ENCODE measurements at places on chromosomes 13 and 19. TPM values are rescaled to one million over a fixed set of nuclear protein-coding genes. Genes with fewer than 3 reads are reported as not detected.

DNA sequence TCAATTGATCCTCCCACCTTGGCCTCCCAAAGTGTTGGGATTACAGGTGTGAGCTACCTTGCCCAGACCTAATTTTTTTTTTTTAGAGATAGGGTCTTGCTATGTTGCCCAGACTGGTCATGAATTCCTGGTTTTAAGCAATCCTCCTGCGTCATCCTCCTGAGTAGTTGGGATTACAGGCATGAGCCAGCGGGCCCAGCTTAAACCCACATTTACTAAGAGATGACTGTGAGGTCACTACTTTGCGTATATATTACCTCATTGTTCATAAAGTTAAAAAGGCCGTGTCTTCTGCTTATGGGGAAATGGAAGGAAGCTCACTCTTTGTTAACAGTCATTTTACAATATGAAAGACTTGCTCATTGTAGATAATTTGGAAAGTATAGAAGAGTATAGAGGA, 39.6 kb upstream of the C1QTNF9 start:
- no peak for DNase-seq

DNA sequence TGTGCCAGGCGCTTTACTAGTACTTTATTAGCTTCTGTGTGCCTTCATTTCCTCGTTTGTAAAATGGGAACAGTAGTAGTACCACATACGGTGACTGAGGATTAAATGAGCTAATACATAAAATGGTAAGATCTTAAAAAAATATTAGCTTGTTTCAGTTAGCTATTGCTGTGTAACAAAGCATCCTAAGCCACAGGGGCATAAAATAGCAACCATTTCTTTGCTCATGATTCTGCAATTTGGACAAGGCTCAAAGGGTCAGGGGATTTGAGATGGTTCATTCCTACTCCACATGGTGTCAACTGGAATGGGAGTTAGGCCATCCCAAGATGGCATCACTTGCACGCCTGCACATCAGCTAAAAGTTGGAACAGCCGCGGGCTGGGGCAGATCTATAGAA, 13.3 kb downstream of the DYRK1B start:
- no peak for DNase-seq

- no peak for DNase-seq
Measured at GRCh38 chr19:19269952-19270694, 3.0 kb downstream of the TM6SF2 start.

DNA sequence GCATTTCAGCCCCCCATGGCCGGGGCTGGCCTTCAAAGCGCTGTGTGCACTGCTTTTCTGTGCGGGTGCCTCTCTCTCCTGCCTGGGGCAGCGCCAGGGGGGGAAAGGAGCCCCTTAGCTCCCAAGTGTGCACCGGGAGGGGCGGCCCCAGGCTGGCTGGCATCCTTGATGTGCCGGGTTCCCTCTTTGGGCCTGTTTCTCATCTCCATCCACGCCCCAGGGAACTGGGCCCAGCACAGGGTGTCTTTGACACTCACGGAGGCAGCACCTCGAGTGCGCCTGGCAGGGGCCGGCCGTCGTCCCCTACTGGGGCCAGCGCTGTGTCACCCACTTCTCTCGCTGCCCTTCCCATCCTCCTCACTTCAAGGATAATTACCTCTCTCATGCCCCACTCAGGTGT, 324.3 kb downstream of the TEX29 start:
- no peak for DNase-seq

GRCh38 chr19:41325947-41326706, 16.2 kb downstream of the CCDC97 start:
- DNase-seq: peak; percentile 35

CD79A gene
- 0.93 TPM for total RNA-seq

ZNF418 gene
- total RNA-seq: 9.7 TPM

GRCh38 chr13:26037302-26037701, 14.5 kb downstream of the SHISA2 start:
- no peak for DNase-seq

GRCh38 chr19:49328741-49329140, 3.8 kb upstream of the SLC6A16 start:
- no peak for DNase-seq

- DNase-seq: no peak
Measured at GRCh38 chr13:34352958-34353357, 535.0 kb downstream of the RFC3 start.

GRCh38 chr19:56324436-56324835, 9.8 kb upstream of the ZSCAN5A start:
- no peak for DNase-seq

- peak; percentile 90 for DNase-seq
Measured at GRCh38 chr19:17303167-17303939, at the start of gene ABHD8. ABHD8 (minus strand) TSS chr19:17303425; CDS start chr19:17301616, 1,809 bp downstream.

DNA sequence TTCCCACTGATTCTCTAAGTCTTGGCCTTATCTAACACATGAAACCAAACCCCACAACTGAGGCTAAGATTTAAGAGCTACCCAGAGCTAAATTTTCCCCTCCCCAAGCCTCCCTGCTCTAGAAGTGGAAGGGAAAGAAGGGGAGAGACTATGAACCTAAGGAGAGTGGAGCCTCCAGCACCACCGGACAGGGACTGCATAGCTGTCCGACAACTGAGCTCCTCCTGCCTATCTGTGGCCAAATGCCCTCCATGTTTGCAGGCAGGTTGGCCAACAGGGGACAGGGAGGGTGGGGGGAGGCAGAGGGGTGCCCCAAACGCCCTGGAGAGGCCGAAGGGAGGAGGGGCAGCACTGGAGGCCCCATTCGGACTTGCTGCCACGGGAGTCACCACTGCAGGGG, 6.0 kb upstream of the NAPA start:
- DNase-seq: no peak

DNA sequence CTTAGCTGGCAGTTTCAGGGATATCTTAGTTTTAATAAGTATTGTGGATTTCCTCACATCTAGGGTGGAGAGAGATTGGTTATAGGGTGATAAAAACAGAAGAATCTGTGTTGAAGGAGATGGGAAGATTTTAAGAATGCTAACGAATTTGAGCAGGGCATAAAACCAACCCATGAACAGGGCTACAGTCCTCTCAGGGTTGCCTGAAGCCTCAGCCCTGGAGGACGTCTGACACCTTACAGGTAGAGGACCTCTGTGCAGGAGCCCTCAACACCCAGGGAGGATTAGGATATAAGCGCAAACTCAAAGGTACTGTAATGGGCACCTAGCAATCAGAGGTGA, 461 bp upstream of the WASF3 start:
- DNase-seq: no peak

LYPD3 gene
- total RNA-seq: 3.7 TPM

- no peak for DNase-seq
Measured at GRCh38 chr13:41058295-41059070, 2.8 kb upstream of the WBP4 start.

DNA sequence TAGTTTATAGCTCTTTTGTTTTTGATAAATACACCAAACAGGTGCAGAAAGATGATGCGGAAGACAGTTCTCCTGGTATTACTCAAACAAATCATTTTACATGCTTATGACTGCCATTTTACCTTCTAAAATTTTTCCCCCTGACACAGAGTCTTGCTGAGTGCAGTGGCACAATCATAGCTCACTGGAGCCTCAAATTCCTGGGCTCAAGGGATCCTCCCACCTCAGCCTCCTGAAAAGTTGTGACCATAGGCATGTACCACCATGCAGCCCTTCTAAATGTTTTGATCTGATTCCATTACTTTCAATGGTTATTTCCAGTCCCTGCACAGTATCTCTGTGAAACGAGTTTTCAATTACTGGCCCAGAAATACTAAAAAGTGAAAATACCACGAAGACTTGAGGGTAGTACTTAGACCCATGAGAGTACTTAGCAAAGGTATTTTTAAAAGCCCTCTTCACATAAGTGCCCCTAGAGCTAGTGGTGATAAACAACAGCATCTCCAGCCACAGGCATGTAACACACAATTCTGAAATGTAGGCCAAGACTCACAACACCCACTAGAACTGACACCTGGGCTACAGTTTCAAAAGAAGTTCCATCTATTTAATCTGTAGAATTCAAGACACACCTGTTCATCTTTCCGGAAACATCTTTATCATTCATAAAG, 11.3 kb downstream of the HSPH1 start:
- DNase-seq: no peak

DNA sequence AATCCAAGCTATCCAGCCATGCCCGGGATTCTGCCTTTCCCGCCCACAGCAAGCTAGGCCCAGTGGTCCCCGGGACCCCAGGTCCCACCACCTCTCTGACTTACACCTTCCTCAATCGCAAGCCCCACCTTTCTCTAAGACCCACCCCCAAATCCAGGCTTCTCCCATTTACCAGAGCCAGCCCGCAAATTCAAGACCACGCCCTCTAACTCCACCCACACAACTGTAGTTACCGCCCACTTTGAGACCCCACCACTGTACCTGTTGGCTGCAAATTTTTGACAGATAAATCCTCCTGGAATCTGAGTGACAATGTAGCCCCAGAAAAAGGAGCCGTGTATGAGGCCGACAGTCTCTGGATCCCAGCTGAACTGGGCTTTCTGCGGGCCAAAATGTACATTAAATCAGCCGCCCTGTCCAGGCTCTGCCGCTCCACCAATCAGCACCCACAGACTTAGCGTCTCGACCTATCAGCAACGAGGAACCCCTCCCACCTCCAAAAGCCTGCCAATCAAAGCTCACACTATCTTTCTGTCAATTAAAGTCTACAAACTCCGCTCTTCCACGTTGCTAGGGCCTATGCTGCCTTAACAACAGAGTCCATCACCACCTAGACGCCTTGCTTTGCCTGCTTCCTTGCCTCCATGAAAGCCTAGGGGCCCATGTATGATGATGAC, 6.3 kb downstream of the SLC17A7 start:
- no peak for DNase-seq

DNA sequence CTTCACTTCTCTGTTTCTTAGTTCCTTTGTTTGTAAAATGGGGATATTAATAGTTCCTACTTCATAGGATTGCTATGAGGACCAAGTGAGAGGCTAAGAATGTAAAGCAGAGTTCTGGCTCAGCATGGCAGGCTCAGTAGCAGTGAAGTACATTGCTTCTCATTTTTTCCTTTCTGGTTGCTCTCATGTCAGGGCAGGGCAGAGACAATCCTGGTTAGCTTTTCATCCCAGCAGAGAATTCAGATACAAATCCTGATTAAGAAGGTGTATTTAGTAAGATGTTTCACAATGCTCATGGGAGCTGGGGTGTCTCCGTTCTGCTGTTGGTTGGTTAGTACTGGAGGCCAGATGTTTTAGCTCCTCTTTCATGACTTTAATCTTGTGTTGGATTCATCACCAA, 42.9 kb downstream of the WASF3 start:
- DNase-seq: no peak

GRCh38 chr19:29285187-29285687, 72.3 kb upstream of the UQCRFS1 start:
- no peak for DNase-seq

- DNase-seq: no peak
Measured at GRCh38 chr13:84867246-84867645, 932.0 kb downstream of the SLITRK6 start.

RAX2 gene
- total RNA-seq: not detected

DNA sequence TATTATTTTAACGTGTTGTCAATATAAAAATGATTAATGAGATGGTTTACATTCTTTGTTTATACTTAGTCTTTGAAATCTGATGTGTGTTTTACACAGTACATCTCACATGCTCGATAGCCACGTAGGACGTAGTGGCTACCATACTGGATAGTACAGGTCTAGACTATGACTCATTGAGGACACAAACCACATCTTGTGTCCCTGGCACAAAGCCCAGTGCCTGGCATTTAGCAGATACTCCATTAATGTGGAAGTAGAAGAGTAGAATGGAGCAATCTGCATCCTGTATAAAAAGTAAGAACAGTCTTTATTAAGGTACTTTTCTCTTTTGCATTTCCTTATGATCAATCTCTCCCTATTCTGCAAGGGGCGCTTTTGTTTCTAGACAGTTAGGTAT, 49.0 kb upstream of the FRY start:
- no peak for DNase-seq

DNA sequence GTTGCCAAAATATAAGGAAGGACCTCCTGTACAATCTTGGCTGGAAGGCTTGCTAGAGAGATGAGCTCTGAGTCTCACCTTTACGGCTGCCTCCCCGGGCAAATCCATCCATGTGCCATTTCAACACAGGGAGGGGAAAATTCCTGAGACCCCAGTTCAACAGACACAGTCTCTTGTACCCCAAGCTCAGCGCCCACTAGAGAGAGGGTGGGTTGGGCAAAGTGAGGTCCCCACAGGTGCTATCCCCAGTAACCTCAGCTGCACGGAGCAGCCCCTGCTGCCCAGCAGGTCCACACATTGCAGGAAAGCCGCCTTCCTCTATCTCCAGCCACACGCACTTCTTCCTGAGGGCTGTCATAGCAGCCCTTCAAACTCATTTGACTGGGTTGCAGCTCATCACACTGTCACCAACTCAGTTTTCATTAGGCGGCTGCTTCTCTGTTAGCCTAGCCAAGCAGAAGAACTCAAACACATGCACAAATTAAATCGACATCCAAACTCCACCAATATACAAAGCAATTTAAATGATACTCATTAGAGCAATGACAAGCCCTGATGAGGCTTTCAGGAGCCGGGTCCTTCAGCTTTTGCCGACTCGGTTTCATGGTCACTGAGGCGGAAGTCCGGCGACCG, 80.4 kb downstream of the TSHZ3 start:
- no peak for DNase-seq

DNA sequence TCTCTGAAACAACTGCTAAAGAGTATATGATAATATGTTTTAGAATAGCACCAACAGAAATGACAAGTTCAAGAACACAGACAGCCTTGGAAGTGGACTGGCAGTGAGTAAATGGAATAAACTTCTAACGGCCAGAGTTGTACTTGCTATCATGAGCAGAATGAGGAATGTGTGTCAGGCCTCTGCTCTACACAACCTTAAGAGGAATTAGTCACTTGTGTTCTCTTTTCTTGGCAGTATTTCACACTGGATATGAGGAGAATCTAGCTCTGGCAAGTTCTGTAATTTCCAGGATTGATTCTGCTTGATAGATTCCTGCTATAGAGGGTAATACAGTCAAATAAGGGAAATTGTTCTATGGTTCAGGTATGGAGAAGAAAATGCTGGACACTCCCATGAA, 757.3 kb downstream of the EFNB2 start:
- no peak for DNase-seq

ZNF136 gene
- 32.8 TPM for total RNA-seq

All from CD4-positive, alpha-beta memory T cell (primary cell).